ENCODE measurements at places on chromosomes 16 and 17. TPM values are rescaled to one million over a fixed set of nuclear protein-coding genes. Genes with fewer than 3 reads are reported as not detected.

DNA sequence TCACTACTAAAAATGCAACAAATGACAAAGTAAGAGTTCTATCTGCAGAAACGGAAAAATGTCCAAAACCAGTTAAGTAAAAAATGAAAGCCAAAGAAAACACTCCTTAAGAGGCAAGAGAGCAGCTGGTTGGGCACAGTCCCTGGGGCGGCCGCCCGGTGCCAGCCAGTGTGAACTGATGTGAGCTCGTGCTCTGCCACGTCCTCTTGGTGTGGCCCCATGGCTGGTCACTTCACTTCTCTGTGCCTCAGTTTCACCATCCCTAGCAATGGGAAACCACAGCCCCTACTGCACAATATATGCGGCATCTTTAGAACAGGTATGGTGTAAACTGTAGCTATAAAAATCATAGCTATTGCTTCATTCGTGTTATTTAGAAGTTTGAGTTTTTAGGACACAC is 21.2 kb downstream of the USP36 start:
- H3K4me1 ChIP-seq = no peaks in the 10 kb centered on the region
- peaks cover 80% of the 10 kb centered on the region for H3K36me3 ChIP-seq
- H3K4me3 ChIP-seq = no peak overlapping the region
- DNase-seq = no peak

DNA sequence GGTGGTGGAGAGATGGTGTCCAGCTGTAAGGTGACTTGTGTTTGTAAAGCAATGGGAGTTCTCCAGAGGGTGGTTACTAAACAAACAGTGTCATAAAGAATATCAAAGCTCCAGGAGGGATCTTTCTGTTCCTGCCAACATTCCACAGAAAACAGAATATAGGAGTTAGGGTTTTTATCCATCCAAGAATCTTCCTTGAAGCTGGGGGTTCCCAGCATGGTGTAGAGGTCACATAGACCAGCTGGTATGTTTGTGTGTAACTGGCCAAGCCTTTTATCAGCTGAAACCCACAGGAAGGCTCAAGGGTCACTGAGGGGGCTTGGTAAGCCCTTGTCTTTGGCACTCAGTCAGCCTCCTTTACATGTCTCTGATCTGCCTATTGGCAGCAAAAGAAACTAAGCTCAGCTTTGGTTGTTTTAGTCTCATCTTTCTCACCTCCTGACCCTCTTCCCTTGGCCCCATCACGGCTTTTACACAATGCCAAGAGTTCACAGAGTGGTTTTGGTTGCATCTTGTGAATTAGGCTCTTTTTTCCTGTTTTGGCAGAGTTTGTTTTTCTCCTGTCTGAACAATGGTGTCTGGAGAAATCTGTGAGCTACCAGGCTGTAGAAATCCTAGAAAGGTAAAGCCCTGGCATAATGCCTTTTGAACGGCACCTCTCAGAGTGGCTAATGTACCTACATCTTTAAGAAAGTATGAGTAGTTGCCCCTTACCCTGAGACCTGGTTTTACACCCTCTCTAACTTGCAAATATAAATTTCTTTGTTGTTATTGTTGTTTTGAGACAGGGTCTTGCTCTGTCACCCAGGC is 4.6 kb downstream of the CNTD1 start:
- DNase-seq = peak; percentile 68
- no peak overlapping the region for H3K27ac ChIP-seq
- H3K27me3 ChIP-seq = no peaks in the 10 kb centered on the region
- H3K4me1 ChIP-seq = peaks cover 3% of the 10 kb centered on the region
- no peaks in the 10 kb centered on the region for H3K36me3 ChIP-seq

DNA sequence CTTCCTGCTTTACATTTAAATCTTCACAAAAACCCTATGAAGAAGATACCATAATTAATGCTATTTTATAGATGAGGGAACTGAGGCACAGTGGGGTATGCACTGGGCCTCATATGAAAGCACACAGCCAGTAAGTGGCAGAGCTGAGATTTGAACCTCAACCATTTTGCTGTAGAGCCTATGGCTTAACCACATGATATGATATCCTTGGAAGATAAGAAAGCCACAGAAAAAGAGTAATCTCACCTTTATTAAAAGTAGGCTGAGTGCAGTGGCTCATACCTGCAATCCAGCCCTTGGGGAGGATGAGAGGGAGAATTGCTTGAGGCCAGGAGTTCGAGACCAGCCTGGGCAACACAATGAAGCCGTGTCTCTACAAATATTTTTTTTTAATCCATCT is 15.0 kb upstream of the TOB1 start:
- peaks cover 15% of the 10 kb centered on the region for H3K4me1 ChIP-seq
- no peak overlapping the region for H3K4me3 ChIP-seq
- no peak overlapping the region for H3K27ac ChIP-seq
- H3K36me3 ChIP-seq = no peaks in the 10 kb centered on the region
- no peaks in the 10 kb centered on the region for H3K27me3 ChIP-seq

- H3K27me3 ChIP-seq = no peaks in the 10 kb centered on the region
- H3K36me3 ChIP-seq = no peaks in the 10 kb centered on the region
- no peak overlapping the region for H3K4me3 ChIP-seq
- no peak overlapping the region for H3K27ac ChIP-seq
Observed at GRCh38 chr17:45403906-45404490, 28.7 kb downstream of the ARHGAP27 start.

- H3K27ac ChIP-seq = no peak overlapping the region
- H3K27me3 ChIP-seq = peaks cover 88% of the 10 kb centered on the region
- no peaks in the 10 kb centered on the region for H3K36me3 ChIP-seq
- DNase-seq = peak; percentile 83
Observed at GRCh38 chr17:79814127-79814973, 17.5 kb upstream of the CBX8 start.

- H3K4me1 ChIP-seq = peaks cover 4% of the 10 kb centered on the region
- no peak for DNase-seq
- H3K27me3 ChIP-seq = no peaks in the 10 kb centered on the region
- no peak overlapping the region for H3K27ac ChIP-seq
- no peaks in the 10 kb centered on the region for H3K36me3 ChIP-seq
- H3K4me3 ChIP-seq = no peak overlapping the region
Observed at GRCh38 chr17:76645481-76645880, 1.9 kb upstream of the ST6GALNAC1 start.

DNA sequence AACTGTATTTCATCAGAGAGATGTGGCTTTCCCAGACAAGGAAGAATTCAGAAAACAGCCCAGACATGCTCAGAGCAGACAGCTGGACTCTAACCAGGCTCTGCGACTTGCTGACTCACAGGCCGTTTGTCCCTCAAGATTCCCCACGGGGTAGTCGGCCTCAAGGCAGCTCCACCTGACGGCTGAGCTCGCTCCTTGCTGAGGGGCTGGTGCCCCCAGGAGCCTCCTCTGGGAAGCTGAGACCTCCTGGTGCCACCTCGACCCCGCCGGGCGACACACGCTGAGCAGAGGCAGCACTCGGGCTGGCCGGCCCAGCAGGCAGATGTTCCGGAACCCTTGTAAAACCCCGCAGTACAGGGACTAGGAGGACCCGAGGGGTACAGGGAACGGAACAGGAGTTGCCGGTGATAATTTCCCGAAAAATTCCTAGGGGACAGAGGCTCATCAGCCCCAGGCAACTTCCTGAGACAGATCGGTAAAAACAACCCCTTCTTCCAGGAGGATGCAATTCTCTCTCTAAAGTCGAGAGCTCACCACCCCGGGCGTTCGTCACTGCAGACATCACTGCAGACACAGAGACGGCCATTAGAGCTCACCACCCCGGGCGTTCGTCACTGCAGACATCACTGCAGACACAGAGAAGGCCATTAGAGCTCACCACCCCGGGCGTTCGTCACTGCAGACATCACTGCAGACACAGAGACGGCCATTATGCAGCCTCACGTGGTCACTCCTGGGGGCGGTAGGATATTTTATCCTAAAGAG is 19.9 kb downstream of the RPH3AL start:
- peak; percentile 53 for DNase-seq
- no peak overlapping the region for H3K4me3 ChIP-seq

Gene RHBDF1
- total RNA-seq = 70.7 TPM

Gene EEF2K
- total RNA-seq = 15.8 TPM

- DNase-seq = peak; percentile 79
- H3K27me3 ChIP-seq = no peaks in the 10 kb centered on the region
- no peak overlapping the region for H3K4me3 ChIP-seq
- H3K27ac ChIP-seq = no peak overlapping the region
- H3K4me1 ChIP-seq = no peaks in the 10 kb centered on the region
Observed at GRCh38 chr17:35870906-35871819, 2.5 kb upstream of the HEATR9 start.

Gene KRTAP17-1
- not detected for total RNA-seq

DNA sequence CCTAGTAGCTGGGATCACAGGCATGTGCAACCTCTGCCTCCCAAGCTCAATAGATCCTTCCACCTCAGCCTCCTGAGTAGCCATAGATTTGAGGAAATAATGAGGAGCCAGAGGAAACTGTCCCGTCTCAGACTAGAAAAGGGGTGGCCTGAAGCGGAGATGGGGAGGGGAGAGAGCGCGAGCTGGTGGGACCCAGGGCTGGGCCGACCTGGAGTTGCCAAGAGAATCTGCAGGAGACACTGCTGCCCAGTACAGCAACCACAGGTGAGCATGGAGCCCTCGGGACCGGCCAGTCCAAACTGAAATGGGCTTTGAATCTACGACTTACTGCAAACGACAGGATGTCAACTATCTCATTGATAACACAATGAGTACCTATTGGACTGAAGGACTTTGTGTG is 24.3 kb downstream of the CD300A start:
- no peaks in the 10 kb centered on the region for H3K36me3 ChIP-seq
- no peak for DNase-seq
- H3K27ac ChIP-seq = no peak overlapping the region

DNA sequence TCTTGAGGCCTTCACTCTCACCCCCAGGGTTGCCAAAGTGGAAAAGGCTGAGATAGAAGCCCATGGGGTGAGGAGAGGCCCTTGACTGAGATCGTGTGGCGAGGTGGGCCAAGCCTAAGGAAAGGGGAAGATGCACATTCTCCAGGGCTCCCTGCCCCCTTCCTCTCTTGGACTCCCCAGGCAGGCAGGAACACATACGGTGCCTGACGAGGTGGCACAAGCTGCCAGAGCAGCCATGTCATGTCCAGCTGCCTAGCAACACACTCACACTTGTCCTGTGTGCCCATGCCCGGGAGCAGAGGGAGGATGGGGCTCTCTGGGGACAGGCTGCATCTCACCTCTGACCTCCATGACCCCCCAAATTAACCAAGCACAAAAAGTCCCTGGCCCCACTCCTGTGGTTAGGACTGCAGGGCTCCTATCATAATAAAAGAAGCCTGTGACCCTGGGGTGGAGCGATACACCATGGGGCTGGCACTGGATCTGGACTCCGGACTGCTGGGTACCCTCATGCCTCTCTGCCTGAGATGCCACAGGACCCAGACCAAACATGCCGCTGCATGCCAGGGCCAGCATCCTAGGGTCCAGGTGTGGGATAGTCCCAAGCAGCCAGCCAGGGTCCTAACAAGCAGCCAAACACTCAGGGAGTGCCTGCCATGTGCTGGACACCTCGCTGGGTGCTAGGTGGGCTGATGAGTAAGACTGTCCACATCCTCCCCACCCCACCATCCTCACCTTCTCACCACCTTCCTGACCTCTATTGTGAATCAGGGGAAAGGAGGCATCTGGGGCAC is 2.6 kb downstream of the GIT1 start:
- no peak overlapping the region for H3K4me3 ChIP-seq
- peaks cover 13% of the 10 kb centered on the region for H3K4me1 ChIP-seq
- peaks cover 12% of the 10 kb centered on the region for H3K27me3 ChIP-seq
- DNase-seq = peak; percentile 47
- no peak overlapping the region for H3K27ac ChIP-seq

Gene ERCC4
- 16.4 TPM for total RNA-seq

Gene COQ9
- 34.5 TPM for total RNA-seq

GRCh38 chr16:383326-384051 is 1.7 kb upstream of the PGAP6 start:
- peak overlapping the region; percentile 81 for H3K4me3 ChIP-seq
- peaks cover 24% of the 10 kb centered on the region for H3K4me1 ChIP-seq
- no peaks in the 10 kb centered on the region for H3K36me3 ChIP-seq
- no peaks in the 10 kb centered on the region for H3K27me3 ChIP-seq

- no peaks in the 10 kb centered on the region for H3K4me1 ChIP-seq
- H3K27me3 ChIP-seq = no peaks in the 10 kb centered on the region
- no peaks in the 10 kb centered on the region for H3K36me3 ChIP-seq
- no peak overlapping the region for H3K27ac ChIP-seq
Observed at GRCh38 chr17:81032641-81033480, 2.1 kb upstream of the BAIAP2 start.

Gene PMFBP1
- 2.1 TPM for total RNA-seq

DNA sequence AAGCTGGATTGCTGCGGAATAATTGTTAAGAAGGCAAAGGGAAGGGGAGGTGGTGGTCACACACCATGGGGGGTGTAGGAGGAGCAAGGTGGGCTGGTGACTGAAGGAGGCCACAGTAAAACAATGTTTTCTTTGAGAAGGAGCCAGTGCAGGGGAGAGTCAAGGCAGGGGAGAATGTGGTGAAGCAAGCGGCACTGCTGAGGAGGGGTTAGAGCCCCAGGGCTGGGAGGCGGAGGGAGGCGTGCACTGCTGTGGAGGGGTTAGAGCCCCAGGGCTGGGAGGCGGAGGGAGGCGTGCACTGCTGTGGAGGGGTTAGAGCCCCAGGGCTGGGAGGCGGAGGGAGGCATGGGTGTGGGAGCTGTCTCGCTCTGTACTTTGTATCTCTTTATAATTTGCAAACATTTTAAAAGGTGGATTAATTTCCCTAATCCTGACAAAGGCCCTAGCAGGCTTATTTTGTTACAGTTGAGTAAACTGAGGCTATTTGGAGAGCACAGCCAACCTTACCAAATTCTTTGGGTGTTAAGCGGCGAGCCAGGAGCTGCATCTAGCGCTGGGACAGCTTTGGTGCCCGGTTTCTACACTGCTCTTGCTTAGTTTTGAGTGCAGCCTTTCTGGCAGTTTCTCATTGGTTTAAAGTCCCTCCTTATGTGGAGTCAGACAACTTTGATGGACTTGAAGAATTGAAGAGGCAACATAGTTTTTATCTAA is 20.9 kb downstream of the RPTOR start:
- H3K27me3 ChIP-seq = peaks cover 6% of the 10 kb centered on the region
- DNase-seq = peak; percentile 74
- H3K4me3 ChIP-seq = no peak overlapping the region
- no peaks in the 10 kb centered on the region for H3K4me1 ChIP-seq

Data from endodermal cell (in vitro differentiated cells).